ENCODE measurements at places on chromosomes 7 and 10.

GRCh38 chr7:46705386-46706255, 784.5 kb upstream of the IGFBP3 start:
- no peak for DNase-seq

DNA sequence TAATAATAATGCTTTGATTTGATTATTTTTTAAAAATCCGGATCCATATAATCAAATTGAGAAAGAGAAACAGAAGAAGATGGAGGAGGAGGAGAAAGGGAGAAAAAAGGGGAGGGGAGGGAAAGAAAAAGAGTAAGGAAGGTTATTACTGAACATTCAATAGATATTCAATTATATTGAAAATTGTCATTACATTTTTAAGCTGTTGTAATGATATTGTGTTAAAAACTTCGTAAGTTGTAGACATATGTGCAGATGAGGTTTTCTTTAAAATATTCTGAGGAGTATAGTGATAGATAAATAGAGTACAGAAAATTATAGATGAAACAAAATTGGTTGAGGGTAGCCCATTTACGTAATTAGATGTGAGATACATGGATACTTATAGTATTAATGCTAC, 933.0 kb upstream of the PHF14 start:
- no peak for DNase-seq

GRCh38 chr7:7868572-7868899, 100.1 kb upstream of the GLCCI1 start:
- DNase-seq: no peak

DNA sequence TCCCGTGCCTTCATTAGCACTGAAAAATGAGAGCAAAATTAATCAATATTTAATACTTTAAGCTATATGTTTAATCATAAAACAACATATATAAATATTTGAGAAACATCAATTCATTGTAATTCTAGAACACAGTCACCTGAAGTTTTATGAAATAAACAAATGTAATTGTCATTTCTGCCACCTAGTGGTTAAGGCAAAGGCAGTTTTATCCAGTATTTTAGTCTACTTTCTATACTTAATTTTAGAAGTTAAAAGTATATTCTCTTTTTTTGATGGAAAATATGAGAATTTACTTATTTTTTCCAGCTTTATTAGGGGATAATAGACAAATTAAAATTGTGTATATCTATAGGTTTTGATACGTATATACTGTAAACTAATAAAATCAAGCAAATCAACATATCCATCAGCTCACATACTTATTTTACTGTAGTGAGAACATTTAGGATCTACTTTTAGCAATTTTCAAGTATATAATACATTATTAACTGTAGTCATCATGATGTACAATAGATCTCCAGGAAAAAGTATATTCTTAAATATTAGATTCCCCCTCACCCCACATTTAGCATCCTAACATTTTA, 16.9 kb downstream of the PCGF6 start:
- no peak for DNase-seq

GRCh38 chr7:102431617-102432298, 1.6 kb upstream of the ORAI2 start:
- DNase-seq: no peak

GRCh38 chr10:116866987-116867595, 17.8 kb downstream of the ENO4 start:
- no peak for DNase-seq

- DNase-seq: no peak
Measured at GRCh38 chr10:283916-284356, 148.7 kb downstream of the ZMYND11 start.

GRCh38 chr7:75905785-75906604, 9.0 kb upstream of the POR start:
- DNase-seq: peak; percentile 28

- no peak for DNase-seq
Measured at GRCh38 chr7:51005074-51005473, 222.4 kb upstream of the GRB10 start.

- no peak for DNase-seq
Measured at GRCh38 chr10:121404611-121405010, 193.6 kb downstream of the FGFR2 start.

- DNase-seq: no peak
Measured at GRCh38 chr7:47867286-47867685, 81.0 kb downstream of the PKD1L1 start.

DNA sequence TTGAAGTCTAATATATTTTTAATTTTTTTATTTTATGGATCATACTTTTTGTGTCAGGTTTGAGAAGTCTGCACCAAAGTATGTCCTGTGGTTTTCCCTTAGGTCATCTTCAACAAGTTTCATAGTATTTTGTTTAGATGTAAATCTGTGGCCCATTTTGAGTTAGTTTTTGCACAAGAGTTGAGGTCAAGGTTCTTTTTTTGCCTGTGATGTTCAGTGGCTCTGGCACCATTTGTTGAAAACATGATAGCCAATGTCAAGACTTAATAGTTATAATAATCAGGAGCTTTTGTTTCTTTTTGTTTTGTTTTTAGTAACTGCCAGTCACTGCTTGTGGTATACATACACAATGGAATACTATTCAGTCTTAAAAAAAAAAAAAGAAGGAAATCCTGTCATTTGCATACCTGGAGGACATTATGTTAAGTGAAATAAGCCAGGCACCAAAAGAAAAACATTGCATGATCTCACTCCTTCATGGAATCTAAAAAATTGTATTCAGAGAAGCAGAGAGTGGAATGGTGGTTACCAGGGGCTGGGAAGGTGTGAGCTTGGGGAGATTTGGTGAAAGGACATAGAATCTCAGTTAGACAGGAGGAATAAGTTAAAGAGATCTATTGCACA, 61.3 kb downstream of the EGFR start:
- no peak for DNase-seq

DNA sequence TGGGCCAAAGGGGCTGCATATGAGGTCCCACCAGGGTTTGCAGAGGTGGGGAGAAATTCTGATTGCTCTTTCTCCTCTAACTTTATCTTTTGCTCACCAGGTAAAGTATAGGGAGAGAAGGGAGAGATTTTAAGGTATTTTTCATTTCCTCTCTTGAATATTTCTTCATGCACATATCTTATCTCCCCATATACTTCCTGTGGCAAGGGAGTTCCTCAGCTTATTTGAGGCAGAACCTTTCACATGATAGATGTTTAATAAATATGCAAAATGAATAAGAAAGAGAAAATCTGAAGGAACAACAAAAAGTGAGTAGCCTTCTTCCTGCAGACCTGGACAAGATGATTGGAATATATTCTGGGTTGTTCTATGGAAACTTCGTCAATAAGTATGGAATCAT, 67.4 kb upstream of the PDCD4 start:
- DNase-seq: no peak

GRCh38 chr10:104197364-104197763, 34.8 kb downstream of the CFAP43 start:
- peak; percentile 59 for DNase-seq

DNA sequence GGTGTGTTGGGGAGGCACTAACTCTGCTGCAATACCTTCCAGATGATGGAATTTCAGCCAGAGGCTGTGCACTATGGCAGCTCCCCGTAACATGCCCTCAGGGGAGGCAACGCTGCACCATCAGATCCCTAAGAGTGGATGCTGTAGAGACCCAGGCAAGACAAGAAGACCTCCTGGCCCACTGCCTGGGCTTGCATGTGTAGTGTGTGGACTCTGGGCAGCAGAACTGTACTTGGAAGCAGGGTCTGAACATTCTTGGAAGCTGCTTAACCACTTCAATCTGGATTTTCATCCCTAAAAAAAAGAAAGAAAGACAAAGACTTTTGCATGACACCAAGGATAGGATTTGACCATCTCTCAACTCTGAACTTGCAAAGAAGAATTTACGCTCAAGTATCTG, 297.5 kb upstream of the NRP1 start:
- DNase-seq: no peak

DNA sequence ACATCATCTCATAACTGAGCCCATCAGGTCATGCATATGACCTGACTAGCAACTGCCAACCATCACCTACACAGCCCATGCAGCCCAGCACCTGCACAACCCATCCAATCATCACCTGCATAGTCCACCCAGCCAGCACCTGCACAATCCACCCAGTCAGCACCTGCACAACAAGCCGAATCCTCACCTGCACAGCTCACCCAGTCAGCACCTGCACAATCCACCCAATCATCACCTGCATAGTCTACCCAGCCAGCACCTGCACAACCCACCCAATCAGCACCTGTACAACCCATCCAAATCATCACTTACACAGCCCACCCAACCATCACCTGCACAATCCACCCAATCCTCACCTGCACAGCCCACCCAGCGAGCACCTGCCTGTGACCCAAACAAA, 33.4 kb upstream of the WDFY4 start:
- no peak for DNase-seq

GRCh38 chr7:156820445-156821063, 72.4 kb downstream of the LMBR1 start:
- DNase-seq: no peak

GRCh38 chr10:73585327-73585726, 5.8 kb downstream of the USP54 start:
- DNase-seq: no peak

GRCh38 chr10:69451784-69452251, 553 bp downstream of the TSPAN15 start:
- no peak for DNase-seq

GRCh38 chr7:94436700-94437099, 42.0 kb downstream of the COL1A2 start:
- DNase-seq: no peak
